ENCODE measurements at places on chromosomes 3 and 15.

- DNase-seq, result no peak
Measured at GRCh38 chr3:38599886-38600285, 49.6 kb downstream of the SCN5A start.

GRCh38 chr15:67389975-67390374 is 131.0 kb upstream of the C15orf61 start:
- no peak for DNase-seq

DNA sequence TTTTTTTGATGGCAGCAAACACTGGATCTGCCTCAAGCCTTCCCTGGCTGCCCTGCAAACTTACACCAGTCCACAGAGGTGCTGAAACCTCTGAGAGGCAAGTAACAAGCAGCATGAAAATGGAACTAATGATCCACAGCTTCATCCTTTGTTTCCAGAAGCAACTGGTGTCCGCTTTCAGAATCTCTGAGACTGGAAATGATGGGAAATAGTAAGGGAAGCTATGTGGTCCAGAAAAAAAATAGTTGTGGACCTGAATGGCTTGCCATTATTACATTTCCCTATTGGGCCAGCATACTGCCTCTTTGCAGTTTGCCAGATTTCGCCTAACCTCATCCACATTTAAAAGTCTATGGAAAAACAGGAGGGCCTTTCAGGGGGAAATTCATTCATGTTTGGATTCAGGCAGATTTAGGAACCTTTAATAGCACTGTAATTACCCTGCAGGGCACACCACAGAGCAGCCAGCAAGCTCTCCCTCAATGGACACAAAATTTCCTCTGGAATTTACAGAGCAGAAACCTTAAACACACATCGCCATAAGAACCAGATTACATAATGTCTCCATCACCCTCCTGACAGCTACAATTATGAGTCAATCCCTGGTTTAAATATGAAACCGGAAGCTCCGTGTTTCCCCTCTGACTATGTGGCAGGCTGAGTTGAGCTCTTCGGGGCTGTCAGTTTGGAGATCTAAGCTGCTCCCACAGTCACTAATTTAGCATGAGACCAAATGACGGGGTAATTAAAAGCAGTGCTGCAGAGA is 134.4 kb downstream of the TMCO5A start:
- peak; percentile 92 for DNase-seq

GRCh38 chr15:32843219-32843815 is 125.5 kb downstream of the GREM1 start:
- peak; percentile 85 for DNase-seq

- DNase-seq, result no peak
Measured at GRCh38 chr15:86743283-86743903, 663.7 kb downstream of the AGBL1 start.

DNA sequence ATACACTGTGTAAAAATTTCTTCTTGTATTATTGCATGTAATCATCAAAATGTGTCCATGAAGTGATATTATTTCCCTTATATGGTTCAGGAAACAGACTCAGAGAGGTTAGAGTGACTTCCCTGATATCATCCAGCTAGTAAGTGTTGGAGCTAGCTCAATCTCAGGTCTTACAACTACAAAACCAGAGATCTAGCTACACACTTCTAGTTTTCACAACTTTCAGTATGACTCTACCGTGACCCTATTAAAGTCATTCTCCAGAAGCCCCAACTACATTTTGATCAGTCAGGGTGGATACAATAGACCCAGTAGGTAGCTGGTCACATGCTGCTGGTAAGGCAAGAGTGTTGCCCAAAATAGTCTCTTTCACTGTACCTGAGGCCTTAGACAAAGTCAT is 165.3 kb downstream of the GOLIM4 start:
- DNase-seq, result no peak

DNA sequence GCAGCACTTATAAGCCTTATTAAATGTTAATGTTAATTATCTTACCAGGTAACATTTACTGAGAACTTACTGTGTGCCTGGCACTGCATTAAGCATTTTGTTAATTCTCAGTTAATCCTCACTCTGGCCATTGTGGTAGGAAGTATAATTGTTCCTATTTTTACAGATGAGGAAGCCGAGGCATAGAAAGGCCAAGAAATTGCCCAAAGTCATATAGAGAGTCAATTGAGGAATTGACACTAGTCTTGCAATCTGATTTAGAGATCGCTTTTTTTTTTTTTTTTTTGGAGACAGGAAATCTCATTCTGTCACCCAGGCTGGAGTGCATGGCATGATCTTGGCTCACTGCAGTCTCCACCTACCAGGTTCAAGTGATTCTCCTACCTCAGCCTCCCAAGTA is 132.6 kb upstream of the PROK2 start:
- DNase-seq, result no peak

- no peak for DNase-seq
Measured at GRCh38 chr15:40450047-40450446, 9.3 kb downstream of the BAHD1 start.

GRCh38 chr15:48784756-48785155 is 26.1 kb downstream of the CEP152 start:
- DNase-seq, result no peak

- DNase-seq, result no peak
Measured at GRCh38 chr15:68426116-68426515, 5.8 kb downstream of the ITGA11 start.

DNA sequence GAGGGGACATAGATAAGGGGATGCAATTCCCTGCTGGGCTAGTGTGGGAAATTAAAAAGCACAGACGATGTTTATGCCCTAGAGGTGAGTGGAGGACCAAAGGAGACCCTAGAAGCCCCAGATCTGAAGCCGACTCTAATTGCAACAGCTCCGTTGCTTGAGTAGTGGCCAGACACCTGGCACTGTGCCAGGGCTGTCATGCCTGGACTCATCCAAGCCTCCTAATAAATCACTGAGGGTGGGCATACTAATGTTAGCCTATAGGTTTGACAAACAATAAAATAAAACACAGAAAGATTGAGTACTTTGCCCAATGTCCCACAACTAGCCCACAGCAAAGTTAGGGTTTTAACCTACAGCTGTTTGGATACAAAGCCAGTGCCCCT is 25.4 kb upstream of the MRPS22 start:
- DNase-seq, result no peak

GRCh38 chr3:141103503-141103902 is 52.4 kb downstream of the SPSB4 start:
- DNase-seq, result no peak

DNA sequence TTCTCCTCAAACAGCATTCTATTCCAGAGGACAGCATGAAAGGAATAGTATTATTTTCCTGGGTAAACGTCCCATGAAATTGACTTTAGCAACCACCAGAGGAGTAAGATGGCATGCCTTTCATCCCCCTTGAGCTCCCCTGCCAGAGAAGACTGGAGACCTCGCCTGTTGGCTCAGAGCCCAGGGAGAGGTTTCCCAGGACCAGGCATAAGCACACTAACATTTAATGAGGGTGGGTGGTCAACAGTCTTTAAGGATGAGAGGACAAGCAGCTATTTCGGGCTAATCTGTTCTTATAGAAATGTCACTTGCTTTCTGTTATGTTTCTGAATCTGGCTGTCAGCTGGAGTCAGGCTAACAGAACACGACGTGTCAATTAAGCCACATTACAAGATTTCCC is 390.5 kb downstream of the GABRG3 start:
- no peak for DNase-seq

DNA sequence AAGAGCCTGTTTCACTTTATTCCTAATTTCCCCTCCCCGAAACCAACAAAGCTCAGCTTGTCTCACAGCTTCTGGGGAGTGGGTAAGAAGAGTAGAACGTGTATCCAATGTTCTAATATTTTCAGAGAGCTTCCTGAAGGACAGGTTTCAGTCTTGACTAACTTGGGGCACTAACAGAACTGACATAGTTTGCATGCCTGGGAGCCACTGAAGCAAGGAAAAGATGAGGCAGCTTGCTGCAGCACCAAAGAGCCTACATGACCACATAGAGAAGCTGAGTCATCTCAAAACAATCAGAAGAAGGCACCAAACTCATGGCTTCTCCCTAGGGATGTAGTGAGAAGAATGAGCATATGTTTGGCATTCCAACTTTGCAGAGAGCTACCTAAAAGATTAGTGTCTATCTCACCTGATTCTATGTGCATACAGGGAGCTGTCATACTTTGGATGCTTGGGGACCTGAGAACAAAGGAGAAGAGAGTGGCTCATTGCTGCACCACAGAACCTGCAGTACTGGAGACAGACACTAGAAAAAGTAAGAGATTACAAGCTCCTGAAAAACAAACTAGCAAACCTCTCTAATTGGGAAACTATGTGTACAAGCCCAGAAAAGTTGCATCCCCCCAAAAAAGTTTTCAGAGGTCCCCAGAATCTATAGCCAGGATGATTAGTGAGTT is 86.9 kb downstream of the DCLK3 start:
- DNase-seq, result peak; percentile 99

DNA sequence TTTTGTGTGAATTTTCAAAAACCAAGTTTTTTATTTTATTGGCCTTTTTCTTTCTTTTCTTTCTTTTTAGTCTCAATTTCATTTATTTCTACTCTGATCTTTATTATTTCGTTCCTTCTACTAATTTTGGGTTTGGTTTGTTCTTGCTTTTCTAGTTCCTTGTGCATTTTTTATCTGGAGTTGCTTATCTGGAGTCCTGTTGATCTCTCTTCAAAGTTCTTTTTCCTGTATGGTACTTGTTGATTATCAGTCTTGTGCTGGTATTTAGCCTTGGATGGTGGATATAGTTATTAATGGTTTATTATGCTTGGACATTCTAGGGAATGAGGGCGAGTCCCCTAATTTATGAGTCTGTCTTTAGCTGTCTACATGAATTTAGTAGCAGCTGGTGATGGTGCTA is 64.7 kb downstream of the LARS2 start:
- DNase-seq, result no peak

- no peak for DNase-seq
Measured at GRCh38 chr3:43770426-43771103, 79.8 kb downstream of the ABHD5 start.

GRCh38 chr15:69026355-69026754 is 11.9 kb downstream of the NOX5 start:
- no peak for DNase-seq

DNA sequence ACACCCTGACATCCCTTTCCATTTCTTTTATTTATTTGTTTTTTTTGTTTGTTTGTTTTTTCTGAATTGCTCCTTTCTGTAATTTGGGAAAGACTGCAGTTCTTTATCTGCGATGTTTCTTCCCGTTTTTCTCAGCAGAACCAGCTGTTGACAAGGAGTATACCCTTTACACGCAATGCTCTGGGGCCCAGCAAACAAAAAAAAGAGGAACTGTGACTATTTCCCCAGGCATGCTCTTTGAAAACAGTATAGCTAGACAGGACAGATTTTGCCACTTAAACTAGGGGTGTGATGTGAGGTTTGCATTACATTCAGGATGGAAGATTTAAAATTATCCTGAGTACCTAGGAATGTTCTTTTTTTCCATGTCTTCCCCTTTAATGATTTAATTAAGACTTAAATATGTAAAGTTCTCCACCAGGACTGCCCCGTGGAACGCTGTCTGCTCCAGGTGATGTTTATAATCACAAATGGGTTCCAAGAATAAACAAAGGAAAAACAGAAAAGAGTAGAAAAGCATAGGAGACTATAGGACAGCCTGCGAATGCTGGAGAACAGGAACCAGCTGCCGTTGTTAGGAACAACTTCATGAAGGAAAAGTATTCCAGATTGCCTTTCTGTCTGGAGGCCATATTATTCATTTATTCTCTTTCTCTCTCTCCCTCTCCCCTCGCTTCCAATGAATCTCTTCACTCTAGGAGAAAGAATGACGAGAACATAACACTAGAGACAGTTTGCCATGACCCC is 43.3 kb downstream of the TGFBR2 start:
- peak; percentile 75 for DNase-seq

- DNase-seq, result peak; percentile 55
Measured at GRCh38 chr3:56251343-56251945, 216.8 kb downstream of the ERC2 start.

DNA sequence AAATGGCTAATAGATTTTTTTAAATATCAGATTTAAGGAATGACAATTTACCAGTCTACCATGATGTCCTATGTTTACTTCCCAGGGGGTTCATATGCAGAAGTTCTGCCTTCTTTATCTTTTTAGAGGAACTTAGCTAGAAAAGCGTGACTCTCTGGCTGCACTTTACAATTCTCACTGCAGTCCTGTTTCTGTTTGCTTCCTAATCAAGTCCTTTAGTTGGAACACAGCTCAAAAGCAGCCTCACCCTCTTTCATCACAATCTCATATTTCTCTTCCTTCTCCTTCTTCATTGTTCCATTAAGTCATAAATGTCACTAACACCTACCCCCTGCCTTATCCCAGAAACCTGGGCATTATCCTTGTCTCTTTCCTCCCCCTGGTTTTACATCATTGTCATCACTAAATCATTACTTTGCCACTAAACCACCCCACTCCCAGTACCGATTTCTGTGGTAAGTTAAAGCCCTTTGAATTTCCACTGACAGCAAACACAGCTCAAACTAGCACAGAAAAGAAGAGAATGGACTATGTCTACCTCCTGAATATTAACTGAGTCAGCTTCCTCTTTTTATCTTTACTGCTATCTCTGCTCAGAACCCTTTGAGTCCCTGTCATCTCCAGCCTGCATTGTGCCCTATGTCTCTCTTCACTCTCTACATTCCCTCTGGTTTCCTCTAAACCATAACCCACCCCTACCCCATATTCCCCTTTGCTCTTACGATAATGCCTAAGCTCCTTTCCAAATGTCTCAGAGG is 13.8 kb upstream of the PPP4R2 start:
- no peak for DNase-seq

GRCh38 chr3:20181276-20181675 is 4.7 kb downstream of the SGO1 start:
- no peak for DNase-seq

DNA sequence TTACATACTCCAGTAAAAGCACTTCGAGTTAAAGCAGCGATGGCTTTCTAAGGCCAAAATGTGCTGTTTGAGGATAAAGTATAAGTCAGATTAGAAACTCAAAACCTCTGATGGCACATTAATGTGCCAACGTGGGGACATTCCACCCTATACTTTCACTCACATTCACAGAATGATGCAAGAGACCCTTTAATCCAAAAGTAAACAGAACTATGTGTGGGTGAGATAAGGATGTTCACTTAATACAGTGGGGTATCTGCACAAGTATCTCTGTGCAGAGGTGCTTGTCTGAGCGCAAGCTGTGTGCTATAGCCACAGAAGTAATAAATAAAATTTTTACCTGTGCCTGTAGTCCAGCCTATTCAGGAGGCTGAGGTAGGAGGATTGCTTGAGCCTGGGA is 100.3 kb upstream of the CHL1 start:
- DNase-seq, result no peak

DNA sequence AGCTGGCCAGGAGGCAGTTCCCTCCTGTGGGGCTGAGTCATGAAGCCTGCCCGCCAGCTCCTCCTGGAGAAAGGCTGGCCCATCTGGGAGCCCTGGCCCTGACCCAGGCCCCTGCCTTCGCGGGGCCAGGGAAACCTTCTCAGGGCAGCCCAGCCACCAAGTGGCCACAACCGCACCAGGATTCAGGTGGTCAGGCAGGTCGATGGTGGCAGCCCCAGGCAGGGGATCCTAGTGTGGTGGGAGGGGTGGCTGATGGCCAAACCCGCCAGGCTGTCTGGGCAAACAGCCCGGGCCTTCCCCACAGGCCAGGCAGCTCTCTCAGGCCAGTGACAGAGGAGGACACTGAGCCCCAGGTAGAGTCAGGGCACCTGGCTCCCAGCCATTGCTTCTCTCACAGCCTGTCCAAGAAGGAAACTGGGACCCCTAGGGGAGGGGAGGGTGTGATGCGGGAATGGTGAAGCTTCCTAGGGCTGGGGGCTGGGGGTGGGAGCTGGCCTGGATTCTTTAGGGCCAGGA is 1.2 kb downstream of the TWF2 start:
- peak; percentile 88 for DNase-seq

All from fibroblast of skin of abdomen (primary cell).